ENCODE measurements at places on chromosomes 5 and 9.

DNA sequence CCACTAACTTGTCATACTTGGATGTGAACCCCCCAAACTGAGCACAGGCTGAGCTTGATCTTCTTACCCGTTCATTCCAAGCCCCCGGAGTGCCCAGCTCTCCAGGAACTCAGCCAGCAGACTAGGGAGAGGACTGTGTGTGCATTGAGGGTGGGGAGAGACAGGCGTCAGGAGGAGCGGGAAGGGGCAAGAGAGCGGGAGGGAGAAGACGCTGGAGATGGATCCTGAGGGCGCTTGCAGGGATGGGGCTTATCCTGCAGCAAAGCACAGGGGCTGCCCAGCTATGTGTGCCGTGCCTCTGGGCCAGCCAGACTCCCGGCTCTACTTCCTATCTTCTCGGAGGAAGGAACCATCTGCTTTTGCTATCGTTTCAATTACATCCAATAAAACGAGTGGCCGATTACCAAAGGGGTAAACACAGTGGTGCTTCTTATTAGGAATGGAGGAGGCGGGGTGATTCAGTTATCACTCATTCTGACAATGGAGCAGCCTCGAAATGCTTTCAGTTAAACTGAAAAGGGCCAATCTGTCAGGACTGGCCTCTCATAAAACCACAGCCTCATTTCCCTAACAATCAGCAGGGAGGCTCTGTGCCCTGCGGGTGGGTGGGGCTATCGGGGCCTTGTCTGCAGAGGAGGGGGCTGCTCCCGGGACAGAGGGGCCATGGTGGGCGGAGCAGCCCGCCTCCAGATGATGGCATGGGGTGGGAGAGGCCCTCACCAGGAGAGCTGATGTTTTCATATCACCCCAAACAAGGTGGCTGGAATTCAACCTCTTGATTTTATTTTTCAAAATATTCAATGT, 168.2 kb downstream of the DAB2IP start:
- DNase-seq, result no peak

GRCh38 chr5:80008995-80009765, 18.1 kb upstream of the MTX3 start:
- DNase-seq, result no peak

DNA sequence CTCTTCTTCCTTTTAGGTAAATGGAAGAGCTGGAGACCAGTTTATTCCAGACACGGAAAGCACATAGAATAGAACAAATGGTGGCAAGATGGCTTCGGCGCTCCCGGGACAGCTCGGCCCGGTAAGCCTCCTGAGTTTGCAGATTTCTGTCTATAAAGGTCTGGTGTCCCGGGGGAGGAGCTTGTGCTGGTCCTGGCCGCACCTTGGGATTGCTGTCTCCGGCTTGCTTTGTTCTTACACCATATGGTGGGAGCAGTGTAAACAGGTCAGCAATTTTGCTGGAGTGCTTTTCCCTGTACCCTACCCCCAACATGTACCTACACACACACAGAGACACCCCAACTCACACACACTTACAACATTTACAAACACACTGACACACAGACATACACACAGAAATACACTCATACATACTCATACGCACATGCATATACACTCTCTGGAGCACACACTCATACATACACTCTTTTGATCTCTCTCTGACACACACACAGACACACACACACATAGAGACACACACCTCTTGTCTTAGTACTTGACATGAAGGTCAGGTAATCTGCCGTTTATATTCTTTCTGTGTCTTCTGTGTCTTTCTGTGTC, 42.0 kb downstream of the FRMPD1 start:
- DNase-seq, result no peak

DNA sequence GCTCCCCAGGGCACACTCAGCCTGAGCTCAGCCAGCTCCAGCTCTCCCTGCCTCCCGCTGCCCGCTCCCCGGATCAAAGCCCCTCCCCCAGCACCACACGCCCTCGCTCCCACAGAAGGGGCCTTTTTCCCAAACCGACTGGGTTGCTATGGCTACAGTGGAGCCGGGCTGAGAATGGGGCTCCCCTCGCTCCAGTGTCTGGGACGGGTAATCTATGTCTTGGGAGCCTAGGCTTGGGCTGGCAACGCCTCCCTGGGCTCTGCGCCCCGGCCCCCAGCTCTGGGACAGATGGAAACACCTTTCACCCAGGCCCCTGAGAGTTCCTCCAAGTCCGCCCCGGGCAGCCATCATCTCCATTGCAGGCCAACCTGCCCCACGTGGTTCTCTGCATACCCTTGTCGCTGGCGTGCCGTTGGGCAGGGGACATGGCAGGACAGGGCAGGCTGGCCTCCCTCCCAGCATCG, 29.6 kb downstream of the NOTCH1 start:
- DNase-seq, result no peak

DNA sequence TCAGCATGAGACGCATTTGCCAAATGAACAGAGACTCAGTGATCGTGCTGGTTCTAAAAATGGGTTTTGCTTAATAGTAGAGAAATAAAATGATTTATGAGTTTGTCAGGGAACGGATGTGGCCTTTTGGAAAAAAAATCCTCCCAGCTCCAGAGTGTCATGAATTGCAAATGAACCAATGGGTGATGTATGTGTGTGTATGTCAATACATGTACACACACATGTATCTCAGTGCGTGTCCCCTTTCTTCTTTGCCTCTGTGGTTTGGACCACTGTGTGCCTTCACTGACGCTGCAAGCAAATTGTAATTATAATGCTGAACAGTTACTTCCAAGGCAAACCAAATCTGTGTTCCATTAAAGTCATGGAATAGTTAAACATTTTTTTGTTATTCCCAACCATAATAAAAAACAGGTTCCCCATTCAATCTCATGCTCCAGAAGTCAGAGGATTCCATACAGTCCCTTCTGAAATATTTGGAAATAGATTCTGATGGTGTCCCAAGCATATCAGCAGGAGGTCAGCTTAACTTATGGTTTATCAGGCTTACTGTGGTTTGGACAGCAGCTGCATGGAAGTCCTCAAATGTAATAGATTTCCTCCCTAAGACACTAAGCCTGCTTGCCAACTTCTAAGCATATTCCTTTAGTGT, 630.5 kb downstream of the ACTL7B start:
- DNase-seq, result no peak

DNA sequence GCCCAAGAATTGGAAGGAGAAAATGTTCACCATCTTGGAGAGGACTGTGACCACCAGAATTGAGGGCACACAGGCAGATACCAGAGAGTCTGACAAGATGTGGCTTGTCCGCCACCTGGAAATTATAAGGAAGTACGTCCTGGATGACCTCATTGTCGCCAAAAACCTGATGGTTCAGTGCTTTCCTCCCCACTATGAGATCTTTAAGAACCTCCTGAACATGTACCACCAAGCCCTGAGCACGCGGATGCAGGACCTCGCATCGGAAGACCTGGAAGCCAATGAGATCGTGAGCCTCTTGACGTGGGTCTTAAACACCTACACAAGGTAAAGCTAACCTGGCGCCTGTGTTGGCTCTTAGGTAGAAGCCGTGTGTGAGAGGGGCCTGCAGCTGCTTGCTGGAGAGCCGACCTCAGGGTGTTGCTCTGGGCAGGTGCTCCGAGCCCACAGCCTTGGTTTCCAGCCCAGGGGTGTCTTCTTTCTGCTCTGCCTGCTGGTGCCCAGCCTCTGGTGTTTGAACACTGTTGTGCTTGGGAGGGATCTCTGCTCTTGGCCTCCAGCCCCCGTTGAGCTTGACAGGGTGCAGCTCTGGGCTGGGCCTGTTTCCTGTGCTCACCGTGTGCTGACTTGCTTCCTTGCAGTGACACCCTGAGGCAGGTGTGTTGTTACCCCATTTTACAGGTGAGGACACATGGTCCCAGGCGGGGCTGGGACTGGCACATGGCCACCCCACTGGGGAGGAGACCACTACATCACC, 10.9 kb downstream of the EXOC3 start:
- DNase-seq, result no peak

DNA sequence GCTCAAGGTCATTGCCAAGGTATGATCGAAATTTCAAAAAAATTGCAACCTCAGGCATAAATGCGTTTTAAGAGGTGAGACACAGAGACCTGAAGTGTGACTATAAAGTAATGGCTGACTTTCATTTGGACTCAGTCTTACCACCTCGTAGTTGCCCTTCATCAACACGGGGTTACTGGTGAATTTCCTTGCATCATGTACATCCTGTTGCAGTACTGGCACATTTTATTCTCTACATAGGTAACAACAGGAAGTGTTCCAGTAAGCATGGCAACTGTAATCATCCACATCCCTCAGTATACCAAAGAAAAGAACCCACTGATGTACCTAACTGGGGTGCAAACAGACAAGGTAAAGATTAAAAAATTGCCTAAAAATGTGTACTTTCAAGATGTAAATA, 29.3 kb downstream of the MOCS2 start:
- DNase-seq, result no peak

DNA sequence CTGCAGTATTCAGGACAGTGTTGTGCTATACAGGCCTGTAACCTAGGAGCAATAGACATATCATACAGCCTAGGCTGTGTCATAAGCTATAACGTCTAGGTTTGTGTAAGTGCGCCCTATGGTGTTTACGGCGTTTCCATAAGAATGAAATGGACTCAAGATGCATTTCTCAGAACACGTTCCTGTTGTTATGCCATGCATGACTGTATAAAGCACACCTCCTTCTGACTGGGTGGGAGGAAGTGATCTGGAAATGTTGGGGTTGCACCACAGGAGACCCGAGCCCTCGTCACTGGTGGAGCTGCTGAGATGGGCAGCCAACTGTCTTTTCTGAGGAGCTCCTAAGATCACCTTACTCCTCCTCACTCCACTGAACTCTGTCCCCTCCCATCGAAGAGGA, 391.3 kb upstream of the DAP start:
- DNase-seq, result no peak

- DNase-seq, result no peak
These were observed 24.3 kb downstream of the BOD1 start for GRCh38 chr5:173592050-173592669.

DNA sequence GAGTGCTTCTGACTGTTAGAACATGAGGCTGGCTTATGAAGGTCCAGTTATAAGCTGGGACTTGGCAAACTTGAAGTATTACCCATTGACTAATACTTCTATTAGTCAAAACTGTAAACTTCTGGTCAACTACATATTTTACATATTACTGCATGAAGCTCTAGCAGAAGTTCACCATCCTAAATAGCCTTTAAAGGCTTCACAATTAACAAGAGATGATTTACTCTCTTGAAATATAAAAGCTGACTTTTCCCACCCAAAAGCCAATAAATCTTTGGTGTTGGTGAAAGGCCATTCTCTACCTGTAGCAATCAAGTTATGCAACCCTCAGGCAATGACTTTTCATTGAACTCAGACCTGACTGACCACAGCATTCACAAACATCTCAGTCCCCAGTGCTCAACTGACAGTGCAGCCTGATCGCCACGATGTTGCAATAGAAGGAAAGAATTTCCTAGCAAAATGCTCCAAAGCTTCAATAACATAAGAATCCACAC, 345.6 kb downstream of the EBF1 start:
- DNase-seq, result no peak

- DNase-seq, result no peak
These were observed 206.4 kb downstream of the NXNL2 start for GRCh38 chr9:88741335-88741734.

- DNase-seq, result no peak
These were observed 46.8 kb downstream of the GCNT4 start for GRCh38 chr5:75005561-75005960.

GRCh38 chr5:115458003-115458409, 86.6 kb downstream of the FEM1C start:
- peak; percentile 61 for DNase-seq

- DNase-seq, result no peak
These were observed 18.0 kb upstream of the CTSL start for GRCh38 chr9:87707805-87708506.

- no peak for DNase-seq
These were observed 334.0 kb downstream of the PSAT1 start for GRCh38 chr9:78630966-78631365.

GRCh38 chr5:170407062-170407461, 17.9 kb upstream of the KCNMB1 start:
- no peak for DNase-seq

DNA sequence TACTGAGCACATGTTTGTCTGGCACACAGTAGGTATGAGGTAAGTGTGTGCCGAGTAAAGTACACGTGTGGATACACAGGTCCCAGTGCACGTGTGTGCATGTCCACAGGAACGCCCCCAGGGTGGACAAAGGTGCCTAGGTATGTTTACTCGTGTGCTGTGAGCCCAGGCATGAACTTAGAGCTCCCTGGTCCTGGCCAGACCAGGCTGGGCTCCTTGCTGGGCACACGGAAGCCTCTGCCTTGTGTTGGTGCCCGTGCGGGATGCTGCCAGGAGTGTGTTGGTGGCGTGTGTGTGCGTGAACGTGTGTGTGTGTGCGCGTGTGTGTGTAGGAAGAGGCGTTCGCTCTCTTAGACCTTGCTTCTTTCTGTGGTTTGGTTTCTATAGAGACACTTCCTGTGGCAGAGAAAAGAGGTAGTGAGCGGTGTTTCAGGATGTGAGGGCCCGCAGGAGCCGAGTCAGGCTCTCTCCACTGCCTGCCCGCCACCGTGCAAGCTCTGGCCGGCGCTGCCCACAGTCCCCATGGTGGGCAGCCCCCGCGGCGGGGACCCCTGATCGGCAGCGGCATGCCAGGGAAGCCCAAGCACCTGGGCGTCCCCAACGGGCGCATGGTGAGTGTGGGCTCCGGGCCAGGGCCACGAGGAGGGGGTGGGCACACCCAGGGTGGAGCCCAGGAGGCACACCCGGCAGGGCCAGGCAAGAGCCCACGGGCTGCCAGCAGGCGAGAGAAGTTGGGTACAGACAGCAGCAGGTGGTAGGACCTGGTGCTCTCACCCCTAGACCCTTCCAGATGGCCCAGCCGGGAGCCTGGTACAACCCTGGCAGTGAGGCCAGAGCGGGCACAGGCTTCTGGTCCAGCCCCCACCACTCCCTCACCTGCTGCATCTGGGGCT, at the start of gene RGS14:
TSS of gene RGS14 (plus strand) at position 466 of the 893 bp plus-strand sequence. CDS start at position 567, 101 bp downstream.
- DNase-seq, result no peak

DNA sequence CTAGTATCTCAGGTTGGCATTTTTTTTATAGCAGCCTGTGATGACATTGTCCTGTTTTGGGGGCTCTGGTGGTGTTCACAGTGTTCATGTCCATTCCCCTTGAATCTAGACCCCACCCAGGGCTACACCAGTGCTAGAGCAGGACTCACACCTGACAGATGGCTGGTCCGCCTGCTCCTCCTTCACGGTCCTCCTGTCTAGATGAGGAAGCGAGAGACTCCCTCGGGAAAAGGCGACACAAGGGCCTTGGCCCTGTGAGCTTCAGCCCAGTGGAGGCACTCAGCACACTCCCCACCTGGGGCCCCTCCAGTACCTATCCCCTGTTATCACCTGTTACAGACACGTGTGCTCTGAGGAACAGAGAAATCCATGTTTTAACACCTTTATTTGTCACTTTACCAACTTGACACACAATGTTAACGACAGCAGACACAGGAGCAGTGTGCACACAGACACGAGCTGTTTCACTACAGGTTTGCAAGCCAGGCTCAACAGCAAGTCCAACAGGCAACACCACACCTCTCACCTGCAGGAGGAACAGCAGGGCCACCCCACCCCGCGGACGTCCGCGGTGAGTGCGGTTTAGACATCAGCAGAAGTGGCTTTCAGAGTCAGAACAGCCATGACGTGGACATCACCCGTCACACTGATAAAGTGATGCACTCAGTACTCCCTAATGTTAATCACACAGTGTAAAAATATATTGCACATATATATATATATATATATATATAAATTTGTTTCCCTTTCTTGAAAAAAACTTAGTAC, 33.5 kb downstream of the TPPP start:
- no peak for DNase-seq

Measured in NCI-H1436 treated with DMSO at 0.1 percent for 48 hours (cell line).